ENCODE measurements at places on chromosomes 2 and 18. TPM values are rescaled to one million over a fixed set of nuclear protein-coding genes. Genes with fewer than 3 reads are reported as not detected.

GRCh38 chr2:70674636-70675430 lies 93.2 kb downstream of the ADD2 start:
- DNase-seq, result no peak

DNA sequence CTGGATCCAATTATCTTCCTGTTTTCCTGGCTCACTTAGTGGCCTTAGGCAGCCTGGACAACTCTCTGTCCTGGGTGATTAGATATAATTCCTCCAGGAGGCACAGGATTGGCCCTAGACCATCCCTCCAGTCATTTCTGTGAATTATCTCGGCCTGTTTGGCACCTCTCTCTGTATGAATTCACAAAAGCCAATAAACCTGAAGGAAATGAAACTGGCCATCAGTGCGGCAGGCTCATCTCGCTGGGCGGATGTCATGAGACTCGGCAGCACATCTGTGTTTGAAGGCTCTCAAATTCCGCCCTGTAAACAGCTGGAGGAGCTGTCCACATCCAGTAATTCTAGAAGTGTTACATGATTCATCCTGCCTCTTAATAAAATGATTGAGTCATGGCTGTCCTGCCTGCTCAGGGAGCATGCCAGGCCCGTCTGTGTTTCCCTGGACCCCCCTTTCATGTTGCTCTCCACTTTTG lies 38.6 kb downstream of the ACOXL start:
- DNase-seq, result peak; percentile 52

DNA sequence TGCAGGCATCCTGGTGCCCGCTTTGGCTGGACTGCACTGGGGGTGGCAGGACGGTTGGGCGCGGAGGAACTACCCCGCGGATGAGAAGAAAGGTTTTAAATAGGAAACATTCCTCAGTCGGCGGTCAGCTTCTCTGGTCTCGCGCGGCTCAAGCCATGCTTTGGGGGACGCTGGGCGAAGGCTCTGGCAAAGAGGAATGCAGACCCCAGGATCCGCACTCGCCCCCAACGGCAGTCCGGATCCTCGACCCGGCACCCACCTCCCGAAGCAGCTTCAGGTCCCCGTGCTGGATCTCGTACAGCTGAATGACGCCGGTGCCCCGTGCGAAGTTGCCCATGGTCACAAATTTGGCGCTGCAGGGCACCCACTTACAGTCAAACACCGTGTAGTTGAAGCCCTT lies 686 bp upstream of the PNO1 start:
- DNase-seq, result no peak

- no peak for DNase-seq
Observed at GRCh38 chr2:154228566-154229280, 357.0 kb downstream of the GALNT13 start.

DNA sequence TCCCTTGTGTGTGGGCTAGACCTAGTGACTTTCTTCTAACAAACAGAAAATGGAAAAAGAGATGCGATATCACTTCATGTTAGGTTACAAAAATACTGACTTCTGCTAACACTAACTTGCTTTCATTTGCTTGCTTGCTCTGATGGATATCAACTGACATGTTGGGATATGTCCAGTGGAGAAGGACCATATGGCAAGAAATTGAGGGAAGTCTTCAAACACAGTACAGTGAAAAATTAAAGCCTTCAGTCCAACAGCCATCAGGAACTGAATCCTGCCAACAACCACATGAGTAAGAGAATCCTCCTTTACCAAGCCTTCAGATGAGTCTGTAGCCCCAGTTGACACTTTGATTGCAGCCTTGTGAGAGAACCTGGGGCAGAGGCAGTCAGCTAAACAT lies 143.9 kb downstream of the MAIP1 start:
- DNase-seq, result no peak

DNA sequence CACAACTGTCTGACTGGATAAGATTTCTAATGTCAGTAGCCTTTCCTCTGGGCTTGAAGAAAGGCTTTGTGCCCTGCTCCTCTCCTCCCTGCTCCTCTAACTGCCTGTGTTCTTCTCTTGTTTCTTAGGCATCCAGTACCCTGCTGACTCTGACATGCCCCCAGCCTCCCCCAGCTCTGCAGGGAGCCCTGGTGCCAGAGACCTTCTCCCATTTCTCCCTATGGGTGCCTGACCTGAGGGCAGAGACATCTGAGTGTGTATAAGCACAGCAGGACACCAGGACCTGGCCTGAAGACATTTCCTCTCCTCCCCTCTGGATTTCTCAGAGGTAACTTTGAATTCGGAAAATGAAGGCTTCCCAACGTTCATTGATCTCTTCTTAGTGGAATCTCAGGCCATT lies 23.6 kb downstream of the RNF144A start:
- DNase-seq, result no peak

- DNase-seq, result no peak
Observed at GRCh38 chr2:30678410-30679137, 128.7 kb downstream of the CAPN13 start.

DNA sequence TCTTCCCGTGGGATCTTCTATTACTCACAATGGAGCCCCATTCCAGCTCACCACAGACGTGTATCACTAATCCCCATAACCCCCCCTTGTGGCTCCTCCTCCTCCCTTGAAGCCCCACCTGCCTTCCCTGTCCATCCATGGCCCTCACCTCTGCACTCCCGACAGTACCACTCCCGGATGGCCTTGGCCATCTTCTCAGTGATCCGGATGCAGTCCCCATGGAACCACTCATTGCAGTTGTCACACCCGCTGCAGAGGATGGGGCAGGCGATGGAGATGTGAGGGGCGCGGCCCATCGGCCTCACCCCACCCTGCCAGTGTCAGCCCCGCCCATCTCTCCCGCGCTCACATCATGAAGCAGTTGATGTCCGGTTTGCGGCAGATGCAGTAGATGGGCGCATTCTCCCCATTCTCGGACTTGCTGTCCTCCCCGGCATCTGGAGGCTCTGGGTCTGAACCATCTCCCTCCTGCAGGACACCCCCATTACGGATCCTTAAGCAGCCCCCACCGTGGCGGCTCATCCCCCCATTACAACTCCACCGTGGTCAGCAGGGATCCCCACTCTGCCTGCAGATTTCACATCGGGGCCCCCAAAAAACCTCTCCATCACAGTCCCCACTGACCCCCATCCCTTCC lies 983 bp downstream of the CXXC1 start:
- DNase-seq, result peak; percentile 51

GRCh38 chr18:49814147-49814499 lies 790 bp upstream of the ACAA2 start:
- peak; percentile 69 for DNase-seq

Gene ABHD1
- total RNA-seq, result not detected

Gene ATP5F1A
- total RNA-seq, result 363 TPM

Gene GALNT14
- 4.6 TPM for total RNA-seq

Gene AGXT
- not detected for total RNA-seq

Gene ZNF385B
- total RNA-seq, result not detected

Gene LYG2
- not detected for total RNA-seq

Gene ZBTB7C
- total RNA-seq, result 0.42 TPM

All from MCF 10A (cell line).